ENCODE measurements at places on chromosomes 2 and 18.

- peak; percentile 16 for DNase-seq
Observed at GRCh38 chr18:42480441-42480840, 525.4 kb downstream of the PIK3C3 start.

- no peak for DNase-seq
Observed at GRCh38 chr2:181754105-181754504, 73.8 kb upstream of the NEUROD1 start.

DNA sequence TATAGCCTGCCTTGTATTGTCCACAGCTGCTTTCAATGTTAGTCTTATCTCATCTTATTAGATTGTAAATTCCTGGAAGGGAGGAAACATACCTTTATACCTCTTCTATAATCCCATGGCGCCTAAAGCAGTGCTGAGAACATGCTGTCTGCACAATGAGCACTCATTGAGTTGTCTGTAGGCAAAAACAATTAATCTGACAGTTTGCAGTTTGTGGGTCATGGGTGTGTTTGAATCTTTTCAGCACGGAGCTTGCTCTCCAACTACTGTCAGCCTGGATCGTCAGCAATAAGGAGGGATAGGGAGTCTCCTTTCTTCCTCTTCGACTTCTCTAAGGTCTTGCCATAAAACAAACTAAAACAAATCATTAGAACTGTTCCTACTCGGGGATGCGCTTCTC lies 26.5 kb upstream of the GREB1L start:
- no peak for DNase-seq

GRCh38 chr2:229852565-229852964 lies 69.2 kb downstream of the TRIP12 start:
- peak; percentile 28 for DNase-seq

- DNase-seq, result no peak
Observed at GRCh38 chr2:40558761-40559160, 106.9 kb upstream of the SLC8A1 start.

DNA sequence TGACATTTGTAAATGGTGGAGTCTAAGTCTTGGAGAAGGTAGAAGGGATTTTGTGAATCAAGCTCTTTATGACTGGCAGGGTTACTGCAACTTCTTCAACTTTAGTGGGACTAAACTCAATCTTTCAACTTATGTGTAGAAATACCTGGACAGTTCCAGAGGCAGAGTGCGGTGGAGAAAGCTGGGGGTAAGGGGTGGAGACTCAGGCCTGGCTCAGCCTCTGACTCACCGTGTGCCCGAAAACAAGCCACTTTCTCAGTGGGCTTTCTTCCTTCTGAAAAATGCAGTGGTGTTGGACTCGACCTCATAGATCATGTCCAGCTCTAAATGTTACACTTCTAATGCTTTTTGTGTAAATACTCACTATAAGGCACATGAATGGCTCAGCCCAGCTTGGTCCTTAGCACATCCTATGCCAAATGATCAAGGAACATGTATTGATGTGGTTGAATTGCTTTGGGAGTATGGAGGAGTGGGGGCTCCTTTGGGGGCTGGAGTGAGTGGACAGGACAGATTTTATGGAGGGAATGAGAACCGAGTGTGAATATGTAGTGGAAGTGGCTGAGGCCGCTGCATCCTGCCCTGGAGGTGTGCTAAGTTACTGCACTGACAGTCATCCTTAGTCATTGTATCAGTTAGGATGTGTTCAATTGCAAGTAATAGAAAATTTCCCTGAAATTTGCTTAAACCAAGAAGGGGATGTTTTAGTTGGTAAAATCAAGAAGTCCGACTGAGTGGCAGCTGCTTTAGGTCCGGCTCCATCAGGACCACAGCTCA lies 32.2 kb upstream of the IGFBP5 start:
- DNase-seq, result no peak

GRCh38 chr2:8408560-8409460 lies 273.0 kb upstream of the ID2 start:
- no peak for DNase-seq

DNA sequence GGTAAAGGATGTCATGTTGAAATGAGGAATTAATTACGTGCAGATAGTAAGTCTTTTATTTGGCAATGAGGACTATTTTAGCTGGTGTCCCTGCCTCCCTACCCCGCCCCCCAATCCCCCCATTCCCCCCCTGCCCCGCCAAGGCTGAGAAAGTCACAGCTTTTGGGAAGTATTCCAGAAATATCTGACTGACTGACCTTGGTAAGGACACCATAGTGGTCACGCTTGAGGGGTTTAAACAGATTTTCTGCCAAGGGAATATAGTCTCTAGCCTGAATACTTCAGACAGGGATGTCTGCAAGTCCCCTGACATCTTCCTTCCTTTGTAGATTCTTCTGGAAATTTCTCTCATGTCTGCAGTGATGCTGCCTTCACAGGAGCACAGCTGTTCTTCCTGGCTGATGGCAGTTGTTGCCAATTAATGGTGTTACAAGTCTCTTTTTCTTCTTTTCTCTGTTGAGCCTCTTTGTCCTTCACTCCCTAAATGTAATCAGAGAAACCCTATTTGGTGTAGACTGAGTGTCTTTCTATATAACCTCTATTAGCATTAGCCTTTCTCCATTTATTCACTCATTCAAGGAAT lies 53.7 kb upstream of the MGAT5 start:
- DNase-seq, result no peak

- peak; percentile 93 for DNase-seq
Observed at GRCh38 chr2:153386481-153386897, 92.1 kb downstream of the RPRM start.

DNA sequence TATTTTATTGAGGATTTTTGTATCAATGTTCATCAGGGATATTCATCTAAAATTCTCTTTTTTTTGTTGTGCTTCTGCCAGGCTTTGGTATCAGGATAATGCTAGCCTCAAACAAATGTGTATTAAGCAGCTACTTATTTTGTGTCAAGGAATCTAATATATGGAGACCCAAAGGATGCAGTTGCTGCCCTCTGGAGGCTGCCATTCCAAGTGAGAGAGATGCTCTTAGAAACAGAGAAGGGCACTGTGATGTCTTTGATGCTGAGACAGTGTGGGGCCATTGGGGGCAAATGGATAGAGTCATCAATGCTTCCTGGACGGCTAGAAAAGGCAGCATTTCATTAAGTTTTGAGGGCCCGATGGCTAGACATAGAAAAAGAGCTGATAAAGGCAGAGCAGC lies 292.6 kb downstream of the SETBP1 start:
- no peak for DNase-seq

DNA sequence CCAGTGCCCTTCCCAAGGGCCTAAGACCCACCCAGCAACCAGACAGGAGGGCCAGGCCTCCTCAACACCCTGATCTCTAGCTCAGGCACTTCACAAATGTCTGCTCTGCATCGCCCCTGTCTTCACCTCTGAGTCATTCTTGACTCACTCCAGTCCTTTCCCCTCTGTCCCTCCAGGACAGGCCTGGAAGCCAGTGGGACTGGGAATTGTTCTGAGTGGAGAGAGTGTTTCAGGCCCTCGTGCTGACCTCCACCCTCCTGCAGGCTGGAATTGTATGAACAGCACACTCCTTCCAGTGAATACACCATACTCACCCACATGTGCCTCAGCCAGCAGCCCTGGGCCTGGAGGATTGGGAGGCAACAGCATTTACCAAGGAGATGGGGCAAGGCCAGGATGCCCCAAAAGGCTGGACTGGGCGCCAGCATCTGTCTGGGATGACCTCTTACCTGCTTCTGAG lies 304.2 kb downstream of the CYP26B1 start:
- DNase-seq, result peak; percentile 57

GRCh38 chr2:106996171-106996769 lies 110.3 kb upstream of the ST6GAL2 start:
- no peak for DNase-seq

DNA sequence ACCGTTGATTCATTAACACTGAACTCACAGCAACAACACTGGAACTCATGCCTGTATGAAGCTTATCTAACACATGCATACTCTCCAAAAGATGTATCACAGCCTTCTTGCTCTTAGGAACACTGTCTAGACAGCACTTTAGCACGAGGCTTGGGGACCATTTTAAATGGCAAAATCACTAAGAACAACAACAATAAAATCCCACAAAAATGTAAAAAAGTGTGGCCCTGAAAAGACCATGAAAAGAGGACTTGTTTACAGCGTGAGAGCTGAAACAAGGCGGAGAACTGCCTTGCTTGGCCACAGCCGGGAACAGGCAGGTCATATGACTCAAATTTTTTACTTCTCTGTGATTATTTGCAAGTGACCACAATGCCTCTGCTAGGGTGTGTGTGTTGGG lies 48.1 kb downstream of the CHN1 start:
- peak; percentile 52 for DNase-seq
